ENCODE measurements at places on chromosomes 6 and 20. TPM values are rescaled to one million over a fixed set of nuclear protein-coding genes. Genes with fewer than 3 reads are reported as not detected.
A peak's percentile ranks its signal among the peaks of the same experiment; 100 is the strongest.

The SLC32A1 gene
- total RNA-seq, result not detected

The LTB gene
- total RNA-seq, result 44.9 TPM

The FAM162B gene
- total RNA-seq, result not detected

The COL9A3 gene
- total RNA-seq, result not detected

The TNFRSF6B gene
- total RNA-seq, result 1.7 TPM

The FAM83C gene
- not detected for total RNA-seq

GRCh38 chr6:30922447-30922852 is 8.4 kb downstream of the VARS2 start:
- no peaks in the 10 kb centered on the region for H3K4me1 ChIP-seq
- DNase-seq, result no peak
- H3K4me3 ChIP-seq, result no peak overlapping the region
- peaks cover 42% of the 10 kb centered on the region for H3K36me3 ChIP-seq
- no peak overlapping the region for H3K27ac ChIP-seq
- no peaks in the 10 kb centered on the region for H3K27me3 ChIP-seq

GRCh38 chr20:1381753-1382591 is 10.9 kb downstream of the FKBP1A start:
- peaks cover 95% of the 10 kb centered on the region for H3K4me1 ChIP-seq
- peak overlapping the region; percentile 33 for H3K27ac ChIP-seq
- peaks cover 50% of the 10 kb centered on the region for H3K36me3 ChIP-seq
- no peaks in the 10 kb centered on the region for H3K27me3 ChIP-seq
- DNase-seq, result no peak

DNA sequence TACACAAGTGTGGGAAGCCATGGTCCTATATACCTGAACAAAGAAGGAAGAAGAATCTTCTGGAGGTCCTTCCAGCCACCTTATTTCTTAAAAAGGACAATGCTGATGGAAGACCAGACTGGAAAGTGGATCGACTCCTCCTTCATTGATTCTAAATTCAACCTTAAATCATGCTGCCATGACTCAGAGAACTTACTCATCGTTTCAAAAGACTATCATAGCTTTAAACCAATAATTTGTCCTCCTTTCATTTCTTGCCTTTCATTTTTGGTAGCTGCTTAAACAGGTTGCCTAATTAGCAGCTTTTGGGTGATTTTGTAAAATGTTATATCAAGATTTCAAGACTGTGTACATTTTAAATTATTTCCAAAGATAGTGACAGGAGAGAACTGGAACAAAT is 60.8 kb downstream of the RTN4IP1 start:
- H3K27ac ChIP-seq, result peak overlapping the region; percentile 62
- no peaks in the 10 kb centered on the region for H3K27me3 ChIP-seq
- peaks cover 32% of the 10 kb centered on the region for H3K36me3 ChIP-seq
- H3K4me1 ChIP-seq, result peaks cover 11% of the 10 kb centered on the region
- no peak for DNase-seq
- no peak overlapping the region for H3K4me3 ChIP-seq

- no peaks in the 10 kb centered on the region for H3K36me3 ChIP-seq
- H3K4me3 ChIP-seq, result no peak overlapping the region
- peaks cover 3% of the 10 kb centered on the region for H3K27me3 ChIP-seq
- no peak for DNase-seq
- no peak overlapping the region for H3K27ac ChIP-seq
Measured at GRCh38 chr6:133184798-133185372, 56.3 kb upstream of the EYA4 start.

DNA sequence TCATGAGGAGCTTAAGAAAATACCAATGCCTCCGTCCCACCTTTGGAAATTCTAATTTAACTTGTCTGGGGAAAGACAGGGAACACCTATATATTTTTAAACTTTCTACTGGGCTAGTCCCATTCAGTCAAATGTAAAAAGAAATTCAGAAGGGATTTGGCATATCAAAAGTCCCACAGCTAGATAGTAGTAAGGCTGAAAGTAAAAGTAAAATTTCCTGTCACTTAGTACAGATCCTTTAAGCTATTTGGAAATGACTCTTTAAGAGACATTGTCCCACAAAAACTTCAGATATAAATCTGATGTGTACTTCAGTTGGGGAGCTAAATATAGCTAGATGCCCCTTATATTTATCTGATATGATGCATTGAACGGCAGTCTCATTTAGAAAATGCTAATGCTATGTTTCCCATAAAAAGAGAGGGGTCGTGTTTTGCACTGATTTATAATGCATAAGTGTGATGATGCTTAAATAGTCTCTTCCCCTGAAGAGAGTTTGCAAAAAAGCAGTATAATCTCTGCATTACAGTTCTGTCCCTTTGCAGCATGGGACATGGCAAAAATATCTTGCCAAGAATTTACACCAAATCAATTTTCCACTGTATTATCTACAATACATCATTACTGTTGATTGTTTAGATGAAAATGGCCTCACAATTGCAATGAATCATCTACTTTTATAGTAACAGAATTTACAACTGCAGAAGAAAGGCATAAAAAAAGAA is 860.8 kb upstream of the MAP3K7 start:
- no peak for DNase-seq
- H3K36me3 ChIP-seq, result no peaks in the 10 kb centered on the region
- H3K27ac ChIP-seq, result no peak overlapping the region
- no peak overlapping the region for H3K4me3 ChIP-seq
- no peaks in the 10 kb centered on the region for H3K4me1 ChIP-seq

DNA sequence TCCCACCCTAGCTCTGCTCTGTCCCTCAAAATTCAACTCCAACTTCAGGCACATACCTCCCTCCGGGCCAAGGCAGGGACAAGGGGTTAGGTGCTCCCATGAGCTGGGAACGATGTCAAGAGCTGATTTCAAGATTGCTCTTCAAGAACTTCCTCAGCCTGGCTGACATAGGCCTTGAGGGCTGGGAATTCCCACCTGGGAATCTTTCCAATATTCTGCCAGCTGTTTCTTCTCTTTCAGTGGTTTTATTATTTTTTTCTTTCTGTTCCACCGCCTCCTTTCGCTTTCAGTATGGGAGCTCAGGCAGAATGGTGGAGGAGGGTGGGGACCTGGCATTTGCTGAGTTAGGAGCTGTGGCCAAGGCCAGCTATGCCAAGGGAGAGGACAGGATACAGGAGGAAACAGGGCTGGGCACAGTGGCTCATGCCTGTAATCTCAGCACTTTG is 33.7 kb downstream of the SRSF3 start:
- H3K4me3 ChIP-seq, result no peak overlapping the region
- H3K27ac ChIP-seq, result peak overlapping the region; percentile 56
- no peak for DNase-seq
- H3K36me3 ChIP-seq, result no peaks in the 10 kb centered on the region

- no peak overlapping the region for H3K4me3 ChIP-seq
- H3K36me3 ChIP-seq, result no peaks in the 10 kb centered on the region
- H3K27ac ChIP-seq, result no peak overlapping the region
- no peaks in the 10 kb centered on the region for H3K4me1 ChIP-seq
- no peaks in the 10 kb centered on the region for H3K27me3 ChIP-seq
Measured at GRCh38 chr6:23199541-23199940, 630.2 kb downstream of the HDGFL1 start.

DNA sequence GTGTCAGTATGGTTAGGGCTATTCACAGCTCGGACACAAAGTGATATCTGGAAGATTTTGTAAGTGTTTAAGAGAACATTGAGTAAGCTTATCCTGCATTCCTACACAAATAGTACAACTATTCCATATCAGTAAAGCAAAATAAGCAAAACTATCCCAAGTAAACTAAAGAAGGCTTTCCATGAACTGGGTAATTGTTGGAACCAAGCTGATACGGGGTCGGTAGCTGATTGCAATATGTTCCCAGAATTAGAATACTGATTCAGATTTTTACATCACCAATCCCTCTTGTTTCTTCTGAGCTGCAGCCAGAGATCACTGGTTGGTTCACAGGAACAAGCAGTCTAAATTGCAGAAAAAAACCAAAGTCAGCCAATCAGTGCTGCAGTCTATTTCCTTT is 54.1 kb downstream of the CDS2 start:
- DNase-seq, result no peak
- no peak overlapping the region for H3K4me3 ChIP-seq
- H3K4me1 ChIP-seq, result peaks cover 3% of the 10 kb centered on the region
- no peaks in the 10 kb centered on the region for H3K27me3 ChIP-seq
- no peak overlapping the region for H3K27ac ChIP-seq
- peaks cover 17% of the 10 kb centered on the region for H3K36me3 ChIP-seq

DNA sequence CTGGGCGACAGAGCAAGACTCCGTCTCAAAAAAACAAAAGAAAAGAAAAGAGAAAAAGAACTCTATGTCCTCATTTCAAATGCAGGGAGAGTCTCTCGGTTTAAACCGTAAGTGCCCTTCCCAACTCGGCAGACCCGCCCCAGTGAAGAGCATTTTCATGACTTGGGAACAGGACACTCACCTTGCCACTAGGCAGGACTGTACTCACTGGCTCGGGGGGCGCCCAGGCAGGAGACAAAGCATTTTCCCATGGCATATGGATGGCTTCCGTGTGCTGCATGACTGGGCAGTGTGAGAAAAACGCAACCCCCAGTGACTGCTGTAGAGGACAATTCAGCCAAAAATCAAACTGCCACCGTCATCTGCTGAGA is 23.7 kb upstream of the MRGBP start:
- peaks cover 55% of the 10 kb centered on the region for H3K4me1 ChIP-seq
- no peaks in the 10 kb centered on the region for H3K27me3 ChIP-seq
- H3K4me3 ChIP-seq, result no peak overlapping the region
- no peak overlapping the region for H3K27ac ChIP-seq
- H3K36me3 ChIP-seq, result no peaks in the 10 kb centered on the region

DNA sequence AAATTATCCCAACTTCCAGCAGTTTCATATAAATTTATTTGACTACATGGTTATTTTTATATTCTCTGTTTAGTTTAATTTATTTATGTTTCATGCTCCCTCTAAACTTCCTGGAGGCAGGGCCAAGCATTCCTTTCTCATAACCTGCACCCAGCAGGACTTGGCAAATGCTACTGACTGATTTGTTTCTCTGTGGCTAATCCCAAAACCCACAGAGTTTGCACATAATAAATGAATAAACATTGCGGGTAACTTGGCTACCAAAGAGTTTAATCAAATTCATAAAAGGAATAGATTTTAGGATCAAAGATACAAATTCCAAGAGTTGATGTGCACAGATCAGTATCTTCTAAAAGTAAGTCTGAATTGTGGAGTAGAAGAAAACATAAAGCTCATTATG is 239.5 kb downstream of the SLC35F1 start:
- no peak overlapping the region for H3K27ac ChIP-seq
- peaks cover 11% of the 10 kb centered on the region for H3K27me3 ChIP-seq
- H3K4me3 ChIP-seq, result no peak overlapping the region
- H3K36me3 ChIP-seq, result no peaks in the 10 kb centered on the region

DNA sequence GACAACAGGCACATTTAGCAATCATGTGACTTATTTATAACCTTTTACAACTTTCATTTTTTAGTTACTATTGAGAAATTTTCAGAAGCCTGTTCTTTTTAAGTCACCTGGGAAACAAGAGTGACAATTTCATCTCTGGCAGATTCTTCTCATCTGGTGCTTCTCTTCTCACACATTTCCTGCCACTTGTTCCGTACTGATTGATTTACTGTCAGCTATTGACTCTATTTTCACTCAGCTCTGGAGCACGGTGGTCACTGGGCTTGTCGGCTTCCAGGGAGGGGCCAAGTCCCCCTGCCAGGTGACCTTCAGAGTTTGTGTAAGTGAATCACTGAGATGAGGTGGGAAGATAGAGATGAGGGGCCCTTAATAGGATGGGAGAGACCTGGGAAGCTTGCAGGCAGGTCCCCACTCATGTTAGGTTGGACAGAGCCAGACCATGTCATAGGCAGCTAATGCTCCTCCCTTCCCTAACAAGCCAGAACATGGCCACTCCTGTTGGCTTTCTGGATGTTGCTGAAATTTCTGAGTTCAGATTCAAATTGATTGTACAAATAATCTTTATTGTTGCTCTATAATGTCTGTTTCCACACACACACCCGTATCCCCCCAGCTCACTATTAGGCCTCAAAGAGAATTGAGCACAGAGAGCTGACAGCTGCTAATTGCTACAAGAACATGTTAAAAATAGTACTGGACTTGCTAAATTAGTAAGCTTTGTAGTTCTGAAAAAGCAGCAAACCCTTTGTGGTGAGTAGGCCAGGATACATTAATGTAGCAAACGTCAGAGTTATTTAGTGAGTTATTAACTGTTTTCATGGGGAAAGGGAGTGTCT is 13.3 kb downstream of the DUSP22 start:
- H3K4me1 ChIP-seq, result peaks cover 3% of the 10 kb centered on the region
- peak; percentile 29 for DNase-seq
- H3K27me3 ChIP-seq, result no peaks in the 10 kb centered on the region
- no peak overlapping the region for H3K4me3 ChIP-seq
- peaks cover 10% of the 10 kb centered on the region for H3K36me3 ChIP-seq

Measured in activated CD4-positive, alpha-beta T cell treated with anti-CD3 and anti-CD28 coated beads for 36 hours (primary cell).